ENCODE measurements at places on chromosomes 3 and 15. TPM values are rescaled to one million over a fixed set of nuclear protein-coding genes. Genes with fewer than 3 reads are reported as not detected.

- ATAC-seq: no peak
Observed at GRCh38 chr3:115281697-115282675, 134.9 kb upstream of the ZBTB20 start.

The TMA7 gene
- total RNA-seq: 209 TPM

The EPHB1 gene
- total RNA-seq: 0.81 TPM

The ACSBG1 gene
- 0.67 TPM for total RNA-seq

The C3orf20 gene
- total RNA-seq: not detected

The SUSD5 gene
- 1.6 TPM for total RNA-seq

The GASK1A gene
- total RNA-seq: 17.1 TPM

- ATAC-seq: no peak
Observed at GRCh38 chr15:70786996-70787395, 23.6 kb upstream of the UACA start.

DNA sequence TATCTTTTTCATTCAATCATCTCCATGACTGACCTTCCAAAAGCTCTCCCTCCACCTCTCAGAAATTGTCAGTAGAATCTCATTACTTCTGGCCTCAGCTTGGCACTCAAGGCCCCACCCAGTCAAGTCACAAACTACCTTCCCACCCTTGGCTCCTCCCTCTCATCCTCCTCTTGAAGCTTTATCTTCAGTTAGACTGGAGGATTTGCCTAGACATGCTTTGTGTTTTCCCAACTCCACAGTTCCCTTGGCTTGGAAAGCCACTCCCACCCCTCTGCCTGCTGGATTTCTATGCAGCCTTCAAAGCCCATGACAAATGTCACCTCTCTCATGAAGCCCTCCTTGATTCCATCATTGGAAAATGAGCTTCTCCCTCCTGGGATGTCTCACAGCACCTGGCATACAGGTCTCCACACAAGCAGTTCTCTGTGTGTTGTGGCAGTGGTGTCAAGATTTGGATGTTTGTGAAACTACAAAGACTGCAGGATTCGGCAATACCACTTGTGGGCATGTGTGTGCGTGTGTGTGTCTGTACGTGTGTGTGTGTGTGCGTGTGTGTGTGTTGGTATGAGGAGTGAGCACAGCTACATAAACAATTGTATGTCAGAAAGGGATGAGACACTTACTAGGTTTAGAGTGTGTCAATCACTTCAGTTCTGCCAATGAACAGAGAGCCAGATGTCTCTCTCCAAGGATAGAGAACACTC is 45.3 kb upstream of the VPS8 start:
- no peak for ATAC-seq

DNA sequence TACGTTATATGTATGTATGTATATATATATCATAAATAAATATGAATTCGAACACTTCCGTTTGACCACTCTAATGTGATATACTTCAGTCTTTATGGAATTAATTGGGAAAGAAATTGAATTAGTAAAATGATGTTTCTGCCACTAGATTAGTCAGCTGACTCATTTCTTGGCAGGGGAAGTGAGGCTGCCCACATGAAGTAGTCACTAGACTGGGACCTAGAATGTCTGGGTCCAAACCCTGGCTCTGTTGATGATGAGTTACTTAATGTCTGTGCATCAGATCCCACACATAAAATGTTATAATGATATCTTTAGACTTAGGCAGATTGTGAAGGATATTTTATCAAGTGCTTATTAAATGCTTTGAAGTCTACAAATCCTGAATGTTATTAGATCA is 27.4 kb upstream of the ARL14 start:
- no peak for ATAC-seq

The DAPK2 gene
- 2.0 TPM for total RNA-seq

The PROS1 gene
- total RNA-seq: 29.3 TPM

The UNC45A gene
- total RNA-seq: 96.9 TPM

GRCh38 chr15:53453253-53454105 is 306.0 kb downstream of the WDR72 start:
- no peak for ATAC-seq

DNA sequence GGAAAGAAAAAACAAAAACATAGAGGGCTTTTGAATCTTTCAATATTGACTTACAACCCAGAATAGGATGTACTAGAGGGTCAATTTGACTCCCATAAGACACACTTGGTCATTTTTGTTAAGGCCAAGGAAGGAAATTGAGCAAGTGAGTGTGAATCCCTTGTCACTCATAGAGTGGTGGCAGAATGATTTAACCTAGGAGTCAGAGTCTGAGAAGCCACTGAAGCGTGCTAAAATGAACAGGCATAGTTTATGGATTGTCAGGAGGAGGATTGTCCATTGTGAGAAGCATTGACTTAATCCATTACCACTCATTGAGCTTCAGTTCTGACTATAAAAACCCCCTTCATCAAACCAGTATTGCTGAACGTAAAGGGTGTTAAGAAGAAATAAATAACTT is 8.2 kb upstream of the GCSAM start:
- no peak for ATAC-seq

- no peak for ATAC-seq
Observed at GRCh38 chr15:99131441-99132023, 26.7 kb downstream of the SYNM start.

DNA sequence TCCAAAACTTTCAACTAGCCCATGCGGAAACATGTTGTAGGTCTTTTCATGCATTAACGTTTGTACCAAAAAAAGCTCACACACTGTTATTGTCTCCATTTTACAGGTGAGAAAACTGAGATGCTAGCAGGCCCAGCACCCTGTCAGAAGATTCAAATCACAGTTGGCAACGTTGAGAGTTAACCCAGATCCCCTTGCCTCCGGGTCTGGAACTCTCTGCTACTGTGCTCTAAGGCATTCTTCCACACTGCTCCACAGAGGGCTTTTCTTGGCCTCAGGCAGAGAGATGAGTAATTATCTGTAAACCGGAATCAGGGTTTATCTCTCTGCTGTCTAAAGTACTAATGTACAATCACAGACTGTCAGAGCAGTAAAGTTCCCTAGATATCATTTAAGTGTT is 186.0 kb upstream of the LPP start:
- ATAC-seq: no peak

- ATAC-seq: no peak
Observed at GRCh38 chr3:138812806-138813205, 21.9 kb downstream of the PIK3CB start.

All from gastroesophageal sphincter (tissue), 4 donors.